ENCODE measurements at places on chromosomes 6 and 20. TPM values are rescaled to one million over a fixed set of nuclear protein-coding genes. Genes with fewer than 3 reads are reported as not detected.

The ZBTB12 gene
- 21.0 TPM for total RNA-seq

The SLC24A3 gene
- not detected for total RNA-seq

The TREML2 gene
- total RNA-seq = 15.1 TPM

The KCNQ2 gene
- total RNA-seq = not detected

The TRAPPC3L gene
- not detected for total RNA-seq

The TRIM10 gene
- total RNA-seq = not detected

The CCM2L gene
- 0.92 TPM for total RNA-seq

The KHDC3L gene
- total RNA-seq = not detected

The GGTLC1 gene
- not detected for total RNA-seq

The SNRPB gene
- total RNA-seq = 351 TPM

The EDN1 gene
- total RNA-seq = not detected

The TAF8 gene
- total RNA-seq = 47.8 TPM
